ENCODE measurements at places on chromosomes 7 and 10.

GRCh38 chr7:985127-985416 is 2.1 kb downstream of the CYP2W1 start:
- no peak for DNase-seq

- no peak for DNase-seq
Observed at GRCh38 chr7:12444785-12445184, 41.1 kb upstream of the VWDE start.

GRCh38 chr7:16921644-16922257 is 40.0 kb upstream of the AGR3 start:
- no peak for DNase-seq

- DNase-seq, result no peak
Observed at GRCh38 chr7:18760631-18761445, 265.3 kb downstream of the HDAC9 start.

GRCh38 chr10:792792-793100 is 103.3 kb upstream of the DIP2C start:
- no peak for DNase-seq

DNA sequence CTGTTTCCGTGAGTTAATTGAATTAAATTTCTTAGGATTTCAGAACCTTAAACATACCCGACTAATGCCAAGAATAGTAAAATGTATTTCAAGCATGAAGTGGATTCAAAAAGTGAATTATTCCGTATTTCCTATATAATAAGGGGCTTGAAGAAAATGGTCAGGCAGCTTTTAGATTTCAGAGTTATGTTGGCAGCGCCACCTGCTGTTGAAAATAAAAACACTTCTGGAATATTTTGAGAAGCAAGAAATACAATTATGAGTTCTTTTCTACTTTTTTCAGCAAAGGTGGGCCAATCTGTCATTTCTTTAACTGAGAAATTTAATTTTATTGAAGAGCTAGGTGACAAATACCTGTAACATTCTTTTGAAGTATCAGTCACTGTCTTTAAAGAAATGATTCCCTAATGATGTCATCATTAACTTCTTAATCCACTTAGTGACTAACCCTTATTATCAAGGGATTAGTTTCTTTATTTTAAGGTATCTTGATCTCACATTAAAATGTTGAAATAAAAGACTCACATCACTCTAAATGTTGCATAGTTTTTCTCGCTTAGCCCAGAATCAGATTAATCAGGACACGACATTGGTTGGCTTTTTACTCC is 36.6 kb upstream of the AGR3 start:
- peak; percentile 41 for DNase-seq

DNA sequence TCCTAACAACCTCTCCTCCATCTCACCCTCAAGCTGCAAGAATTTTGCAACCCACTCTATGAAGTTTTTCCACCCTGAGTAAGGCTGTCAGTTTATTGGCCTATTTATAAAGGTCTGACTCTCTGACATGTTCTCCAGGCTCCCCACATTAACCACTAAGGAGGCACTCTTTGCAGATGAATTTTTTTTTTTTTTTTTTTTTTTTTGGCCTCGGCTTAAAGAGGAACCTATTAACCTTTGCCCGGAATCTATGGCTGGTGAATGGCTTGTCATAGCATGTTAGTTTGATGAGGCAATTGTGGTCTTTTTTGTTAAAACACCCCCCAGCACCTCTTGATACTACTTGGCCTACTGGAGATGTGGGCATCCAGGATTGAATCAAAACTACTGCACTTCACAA is 57.1 kb downstream of the TBXAS1 start:
- no peak for DNase-seq

DNA sequence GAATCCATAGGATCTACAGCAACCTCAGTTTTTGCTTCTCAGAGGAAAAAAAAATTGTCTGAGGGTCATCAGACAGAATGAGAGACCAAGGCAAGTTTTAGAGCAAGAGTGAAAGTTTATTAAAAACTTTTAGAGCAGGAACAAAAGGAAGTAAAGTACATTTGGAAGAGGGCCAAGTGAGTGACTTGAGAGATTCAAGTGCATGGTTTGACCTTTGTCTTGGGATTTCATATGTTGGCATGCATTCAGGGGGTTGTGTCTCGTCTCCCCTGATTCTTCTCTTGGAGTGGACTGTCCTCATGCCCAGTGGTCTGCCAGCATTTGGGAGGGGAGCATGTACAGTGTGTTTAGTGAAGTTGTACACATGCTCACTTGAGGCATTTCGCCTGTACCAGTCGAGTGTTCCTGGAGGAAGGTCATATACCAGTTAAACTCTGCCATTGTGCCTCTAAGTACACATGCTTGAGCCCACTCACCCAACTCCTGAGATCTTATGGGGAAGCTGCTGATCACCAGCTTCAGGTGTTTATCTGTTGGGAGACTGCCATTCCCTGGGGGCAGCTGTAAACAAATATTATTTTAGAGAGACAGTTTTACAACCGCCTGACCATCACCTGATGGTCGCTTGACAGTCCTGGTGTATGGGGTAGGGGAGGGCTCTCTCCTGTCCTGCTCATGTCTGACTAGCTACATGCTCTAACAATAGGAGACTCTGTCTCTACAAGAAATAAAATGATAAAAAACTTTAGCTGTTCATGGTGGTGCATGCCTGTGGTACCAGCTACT is 109.4 kb downstream of the EEPD1 start:
- no peak for DNase-seq

- no peak for DNase-seq
Observed at GRCh38 chr7:63106506-63107388, 891.9 kb upstream of the ZNF722 start.

DNA sequence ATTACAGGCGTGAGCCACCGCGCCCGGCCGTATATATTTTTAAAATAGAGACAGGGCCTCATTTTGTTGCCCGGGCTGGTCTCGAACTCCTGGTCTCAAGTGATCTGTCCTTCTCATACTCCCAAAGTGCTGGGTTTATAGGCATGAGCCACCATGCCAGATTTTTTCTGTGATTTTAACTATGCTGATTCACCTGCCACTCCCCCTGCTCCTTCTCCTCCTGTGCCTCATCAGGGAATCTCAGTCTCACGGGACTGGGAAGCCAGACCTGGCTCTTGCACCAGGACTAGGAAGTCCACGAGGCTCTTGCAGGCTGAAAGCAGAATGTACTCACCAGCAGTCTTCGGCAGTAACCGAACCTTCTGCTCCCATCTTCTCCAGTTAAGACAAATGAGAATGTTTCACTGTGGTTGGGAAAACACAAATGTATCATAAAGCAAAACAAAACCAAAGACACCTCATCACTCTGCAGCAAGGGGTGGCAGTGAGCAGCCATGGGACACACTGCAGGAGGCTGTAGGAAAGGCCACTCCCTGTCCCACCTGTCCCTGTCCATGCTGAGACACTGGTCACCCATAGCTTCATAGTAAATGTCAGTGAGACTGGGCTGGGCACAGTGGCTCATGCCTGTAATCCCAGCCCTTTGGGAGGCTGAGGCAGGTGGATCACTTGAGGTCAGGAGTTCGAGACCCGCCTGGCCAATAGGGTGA is 78.7 kb upstream of the MKRN1 start:
- no peak for DNase-seq

DNA sequence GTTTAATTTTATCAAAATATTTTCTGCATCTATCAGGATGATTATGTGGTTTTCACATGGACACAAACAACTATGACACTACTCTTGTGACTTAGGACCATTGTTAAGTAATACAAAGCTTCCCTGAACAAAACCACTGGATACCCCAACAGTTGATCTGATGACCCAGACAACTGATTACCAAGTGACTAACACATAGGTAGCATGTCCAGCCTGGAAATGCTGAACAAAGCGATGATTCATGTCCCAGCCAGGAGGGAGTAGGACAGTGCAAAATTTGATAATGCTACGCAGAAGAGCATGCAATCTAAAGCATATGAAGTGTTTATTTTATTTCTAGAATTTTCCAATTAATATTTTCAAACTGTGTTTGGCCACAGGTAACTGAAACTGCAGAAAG is 8.9 kb upstream of the PNLIP start:
- no peak for DNase-seq

DNA sequence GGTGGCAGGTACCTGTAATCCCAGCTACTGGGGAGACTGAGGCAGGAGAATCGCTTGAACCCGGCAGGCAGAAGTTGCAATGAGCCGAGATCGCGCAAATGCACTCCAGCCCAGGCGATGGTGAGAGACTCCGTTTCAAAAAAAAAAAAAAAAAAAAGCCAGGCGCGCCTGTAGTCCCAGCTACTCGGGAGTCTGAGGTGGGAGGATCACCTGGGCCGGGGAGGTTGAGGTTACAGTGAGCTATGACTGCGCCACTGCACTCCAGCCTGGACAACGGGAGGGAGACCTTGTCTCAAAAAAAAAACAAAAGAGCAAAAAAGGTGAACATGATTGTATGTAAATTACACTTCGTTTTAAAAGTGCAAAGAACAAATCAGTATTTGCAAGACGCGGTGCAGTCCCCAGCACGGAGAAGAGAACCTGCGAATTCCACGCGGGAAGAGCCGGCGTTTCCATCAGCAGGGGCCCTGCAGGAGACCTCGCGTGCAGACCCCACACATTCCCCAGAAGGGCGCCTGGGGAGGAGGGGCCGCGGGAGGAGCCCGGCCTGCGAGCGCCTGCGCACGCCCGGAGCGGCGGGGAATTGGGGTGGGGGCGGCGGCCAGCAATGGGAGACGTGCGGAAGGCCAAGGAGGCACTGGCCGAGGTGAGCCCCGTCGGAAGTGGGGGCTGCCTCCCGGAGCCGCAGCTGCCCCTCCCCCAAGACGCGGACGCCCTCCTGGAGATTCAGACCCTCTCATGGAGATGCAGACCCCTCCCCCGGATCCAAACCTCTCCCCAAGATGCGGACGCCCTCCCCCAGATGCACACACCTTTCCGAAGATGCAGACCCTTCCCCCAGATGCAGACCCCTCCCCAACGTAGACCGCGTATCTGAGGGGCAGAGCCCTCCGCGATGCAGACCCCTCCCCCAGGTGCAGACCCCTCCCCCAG is 16.7 kb upstream of the SUN1 start:
- no peak for DNase-seq

- no peak for DNase-seq
Observed at GRCh38 chr7:100674411-100675104, 1.0 kb downstream of the GNB2 start.

GRCh38 chr10:3873728-3874461 is 88.9 kb upstream of the KLF6 start:
- no peak for DNase-seq

DNA sequence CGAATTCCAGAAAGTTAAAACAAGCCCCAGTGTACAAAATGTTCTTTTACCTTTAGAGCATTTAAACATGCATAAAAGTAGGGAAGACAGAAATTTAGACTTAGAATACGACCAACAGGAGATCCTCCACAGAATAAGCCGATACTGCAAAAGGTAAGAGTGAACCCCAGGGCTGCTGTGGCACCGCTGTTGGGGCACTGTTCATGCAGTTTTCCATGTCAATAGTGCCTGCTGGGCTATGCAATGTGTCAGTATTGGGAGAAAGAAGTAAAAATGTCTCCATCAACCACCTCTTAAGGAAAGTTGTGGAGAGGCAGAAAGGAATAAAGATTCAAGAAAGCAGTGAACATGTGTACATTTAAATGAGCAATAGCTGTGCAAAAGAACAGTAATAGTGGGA is 326.5 kb upstream of the SEMA3C start:
- no peak for DNase-seq

GRCh38 chr10:88342733-88343310 is 240.3 kb downstream of the RNLS start:
- no peak for DNase-seq

DNA sequence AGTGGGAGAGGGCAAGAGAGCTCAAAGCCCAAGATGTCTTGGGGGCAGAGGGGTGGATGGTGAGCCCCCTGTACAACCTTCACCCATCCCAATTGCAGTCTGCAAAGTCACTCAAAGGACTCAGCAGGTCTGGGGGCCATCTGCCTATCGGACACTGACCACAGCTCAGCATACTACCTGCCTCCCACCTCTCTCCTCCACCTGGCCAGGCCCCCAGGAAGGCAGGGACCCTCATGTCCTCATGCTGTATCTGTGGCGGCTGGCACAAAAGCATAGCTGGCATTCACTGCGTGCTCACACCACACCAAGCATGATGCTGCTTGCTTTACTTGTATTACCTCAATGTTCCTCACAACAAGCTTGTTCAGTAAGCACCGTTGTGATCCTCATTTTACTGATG is 16.2 kb upstream of the CRHR2 start:
- no peak for DNase-seq

GRCh38 chr10:104085801-104086400 is at the start of gene COL17A1:
COL17A1 (minus strand) TSS chr10:104085880; CDS start chr10:104080673, 5,207 bp downstream.
- no peak for DNase-seq

DNA sequence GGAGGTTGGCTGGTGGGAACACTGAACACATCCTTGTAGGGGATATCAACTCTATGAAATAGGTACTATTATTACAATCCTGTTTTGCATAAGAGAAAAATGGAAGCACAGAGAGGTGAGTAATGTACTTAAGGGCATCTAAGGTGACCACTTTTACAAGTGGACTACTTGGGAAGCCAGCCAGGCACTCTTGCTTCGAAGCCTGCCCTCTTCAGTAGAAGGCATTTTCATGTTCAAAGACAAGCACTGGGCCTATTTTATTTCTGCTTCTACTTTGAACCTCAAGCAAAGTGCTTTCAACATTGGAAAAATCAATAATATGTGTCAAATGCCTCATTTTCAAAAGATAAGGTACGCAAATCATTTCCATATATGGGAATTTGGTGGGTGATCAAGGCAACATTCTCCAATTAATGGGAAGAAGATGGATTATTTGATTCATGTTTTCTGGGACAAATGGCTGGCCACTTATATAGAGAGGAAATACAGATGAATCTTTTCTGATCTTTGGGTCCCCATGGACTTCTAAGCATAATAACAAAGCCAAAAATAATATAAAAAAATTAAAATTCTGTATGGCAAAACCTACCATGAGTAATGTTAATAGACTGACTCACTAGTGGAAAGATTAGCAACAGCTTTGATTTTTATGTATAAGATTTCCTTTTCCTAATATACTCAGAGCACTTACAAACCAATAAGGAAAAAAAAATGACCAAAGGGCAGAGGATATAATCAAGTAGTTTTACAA is 270.2 kb downstream of the FRMD4A start:
- no peak for DNase-seq

GRCh38 chr7:22563621-22564241 is 63.7 kb upstream of the STEAP1B start:
- DNase-seq, result no peak

DNA sequence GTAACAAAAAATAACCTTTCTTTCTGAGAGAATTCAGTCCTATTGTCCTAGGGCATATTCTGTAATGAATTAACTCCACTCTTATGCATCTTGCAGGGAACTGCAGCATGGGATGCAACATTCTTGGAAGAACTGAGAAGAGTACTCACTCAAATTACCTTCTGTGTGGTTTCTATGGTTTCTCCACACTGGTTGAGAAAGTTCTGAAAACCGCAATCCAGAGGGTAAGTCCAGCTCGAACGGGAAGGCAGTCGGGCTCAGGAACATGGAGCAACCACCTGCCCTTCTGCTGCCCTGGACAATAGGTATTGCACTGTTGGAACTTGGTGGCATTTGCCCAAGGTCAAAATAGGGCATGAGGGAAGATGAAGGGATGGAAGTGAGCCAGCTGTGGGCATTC is 59.6 kb upstream of the CDK13 start:
- no peak for DNase-seq

- no peak for DNase-seq
Observed at GRCh38 chr7:6606866-6607583, 8.4 kb upstream of the ZNF853 start.

Data from stimulated activated CD4-positive, alpha-beta T cell treated with anti-CD3 and anti-CD28 coated beads, Interleukin-12 subunit alpha, Interleukin-12 subunit beta, amount 100 ng/mL, for 48 hours (primary cell).